ENCODE measurements at places on chromosomes 12 and 14.

GRCh38 chr14:37668646-37669045 is 73.2 kb downstream of the TTC6 start:
- no peak for DNase-seq

DNA sequence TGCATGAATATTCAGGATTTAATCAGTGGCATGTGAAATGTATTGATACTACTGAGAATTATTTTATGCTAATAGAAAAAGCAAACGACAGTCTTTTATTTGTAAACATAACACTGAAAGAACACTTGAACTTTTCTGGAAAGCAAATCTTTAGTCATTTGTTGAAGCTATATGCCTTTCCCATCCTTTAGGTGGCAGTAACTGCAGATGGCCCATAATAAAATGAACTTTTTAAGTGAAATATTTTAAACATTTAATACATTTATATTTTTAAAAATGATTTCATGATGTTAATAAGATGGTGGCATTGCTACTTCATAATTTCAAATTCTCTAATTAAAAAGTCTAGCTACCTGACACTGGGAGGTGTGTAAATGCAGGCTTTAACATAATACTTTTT is 13.9 kb upstream of the KRR1 start:
- DNase-seq: no peak

GRCh38 chr12:47781479-47782371 is 8.7 kb downstream of the SLC48A1 start:
- no peak for DNase-seq

GRCh38 chr12:9751204-9752144 is 9.2 kb downstream of the CD69 start:
- DNase-seq: peak; percentile 10

DNA sequence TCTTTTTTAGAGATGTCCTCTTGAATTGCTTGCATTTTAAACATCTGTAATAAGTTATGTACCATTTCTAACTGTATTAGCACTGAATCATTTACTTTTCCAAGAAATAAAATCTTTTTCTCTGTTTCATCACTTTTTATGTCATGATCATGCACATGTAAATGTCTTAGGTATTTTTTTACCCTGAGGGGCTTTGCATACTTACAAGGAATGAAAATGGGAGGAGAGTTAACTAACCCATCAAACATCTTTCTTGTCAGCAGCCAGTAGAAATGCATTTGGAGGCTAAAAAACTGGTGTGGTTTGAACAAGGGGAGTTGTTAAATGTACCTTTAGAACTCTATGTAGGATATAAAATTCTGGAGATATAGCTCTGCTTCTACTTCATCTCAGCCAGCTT is 1080.3 kb downstream of the GALC start:
- no peak for DNase-seq

GRCh38 chr12:7444076-7444475 is at the start of gene CD163L1:
TSS of gene CD163L1 (minus strand) at chr12:7444153. CDS start at chr12:7444127, 26 bp downstream.
- no peak for DNase-seq

- DNase-seq: no peak
Observed at GRCh38 chr12:129607301-129607700, 296.5 kb downstream of the TMEM132D start.

- no peak for DNase-seq
Observed at GRCh38 chr12:57628280-57629191, 4.5 kb downstream of the B4GALNT1 start.

- DNase-seq: no peak
Observed at GRCh38 chr14:95464103-95464502, 52.3 kb downstream of the SYNE3 start.

DNA sequence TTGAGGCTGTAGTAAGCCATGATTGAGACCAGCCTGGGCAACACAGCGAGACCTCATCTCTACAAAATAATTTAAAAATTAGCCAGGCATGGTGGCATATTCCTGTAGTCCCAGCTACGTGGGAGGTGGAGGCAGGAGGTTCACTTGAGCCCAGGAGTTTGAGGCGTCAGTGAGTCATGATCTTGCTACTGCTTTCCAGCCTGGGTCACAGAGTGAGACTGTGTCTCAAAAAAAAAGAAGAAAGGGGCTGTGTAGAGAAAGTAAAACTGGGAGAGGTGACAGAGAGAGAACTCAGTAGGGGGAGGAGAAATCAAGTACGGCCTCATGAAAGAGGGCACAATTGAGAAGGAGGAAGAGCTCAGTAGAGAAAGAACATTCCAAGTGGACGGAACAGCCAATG is 12.4 kb downstream of the TECPR2 start:
- DNase-seq: no peak

GRCh38 chr14:91090743-91091142 is 23.1 kb upstream of the DGLUCY start:
- DNase-seq: no peak

DNA sequence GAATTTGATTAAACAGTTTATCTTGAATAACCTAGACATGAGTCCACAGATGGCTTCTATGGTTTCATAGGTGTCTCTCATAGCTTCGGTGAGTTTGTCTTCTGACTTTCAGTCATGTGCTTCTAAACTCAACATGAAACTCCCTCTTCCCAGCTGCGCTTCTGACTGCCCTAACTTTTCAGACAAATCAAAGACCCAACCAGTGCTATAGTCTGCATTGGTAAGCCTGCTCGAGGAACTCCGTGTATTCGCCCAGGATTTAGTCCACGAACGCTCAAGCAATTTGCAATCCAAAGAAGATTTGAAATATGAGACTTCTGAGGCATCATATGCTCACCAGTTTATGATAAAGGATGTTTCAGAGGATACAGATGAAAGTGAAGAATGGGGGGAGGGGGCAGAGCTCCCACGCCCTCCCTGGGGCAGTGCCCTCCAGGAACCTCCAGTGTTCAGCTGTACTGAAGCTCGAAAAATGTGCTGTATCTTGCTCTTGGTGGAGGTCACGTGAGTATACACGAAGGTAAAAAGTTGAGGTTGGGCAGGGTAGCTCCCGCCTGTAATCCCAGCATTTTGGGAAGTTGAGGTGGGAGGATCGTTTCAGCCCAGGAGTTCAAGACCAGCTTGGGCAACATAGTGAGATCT is 5.2 kb upstream of the RILPL2 start:
- DNase-seq: no peak

GRCh38 chr12:7193674-7194073 is 4.2 kb downstream of the PEX5 start:
- DNase-seq: no peak

- no peak for DNase-seq
Observed at GRCh38 chr14:70744641-70745040, 64.7 kb downstream of the MAP3K9 start.

DNA sequence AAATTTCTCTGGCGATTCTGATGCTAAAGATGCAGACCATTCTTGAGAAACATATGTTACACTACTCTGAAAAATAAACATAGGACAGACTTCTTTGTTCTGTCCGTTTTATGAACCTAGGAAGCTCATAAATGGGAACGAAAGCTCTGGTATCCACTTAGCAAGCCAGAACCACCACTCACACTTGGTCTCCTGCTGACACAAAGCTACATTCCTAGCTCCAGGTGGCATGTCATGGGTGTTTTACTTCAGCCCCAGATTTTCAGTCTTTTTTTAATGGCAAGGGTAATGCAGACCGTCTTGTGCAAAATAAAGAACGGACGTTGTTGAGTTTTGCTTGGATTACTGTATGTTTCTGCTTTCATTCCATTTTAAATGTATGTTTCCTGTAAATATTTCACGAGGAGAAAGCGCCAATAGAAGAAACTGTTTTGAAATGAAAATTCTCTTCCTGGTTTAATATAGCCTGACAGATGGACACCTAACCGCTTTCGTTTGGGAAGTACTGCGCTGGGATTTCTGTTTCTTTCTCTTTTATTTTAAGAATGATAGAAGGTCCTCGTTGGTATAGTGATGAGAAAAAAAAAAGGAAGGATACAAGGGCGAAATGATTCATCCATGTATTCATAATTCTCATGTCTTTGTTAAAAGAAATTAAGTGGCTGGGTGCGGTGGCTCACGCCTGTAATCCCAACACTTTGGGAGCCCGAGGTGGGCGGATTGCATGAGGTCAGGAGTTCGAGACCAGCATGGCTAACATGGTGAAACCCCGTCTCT is 871 bp upstream of the COQ5 start:
- DNase-seq: peak; percentile 39

DNA sequence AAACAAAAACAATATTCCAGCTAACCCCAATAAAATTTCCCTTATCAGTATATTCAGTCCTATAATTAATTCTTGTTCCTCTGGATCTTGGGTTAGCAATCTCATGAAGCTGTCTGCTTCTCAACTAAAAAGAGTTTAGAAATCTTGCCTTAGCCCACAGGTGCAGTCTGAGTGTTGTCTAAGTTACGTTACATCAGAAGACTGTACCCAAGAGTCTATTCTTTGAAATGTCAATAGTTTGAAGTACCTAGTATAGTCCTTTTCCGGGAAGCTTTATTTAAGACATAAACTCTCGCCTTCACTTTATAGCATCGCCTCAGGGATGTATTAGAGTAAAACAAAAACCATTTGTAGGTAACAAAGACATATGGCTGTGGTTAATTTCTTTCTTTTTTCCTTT is 465.1 kb downstream of the FUT8 start:
- no peak for DNase-seq

- DNase-seq: no peak
Observed at GRCh38 chr14:81342850-81343580, 57.1 kb downstream of the STON2 start.

GRCh38 chr12:111628505-111629260 is 29.6 kb upstream of the ATXN2 start:
- no peak for DNase-seq

GRCh38 chr14:85572011-85572410 is 42.1 kb downstream of the FLRT2 start:
- DNase-seq: no peak

DNA sequence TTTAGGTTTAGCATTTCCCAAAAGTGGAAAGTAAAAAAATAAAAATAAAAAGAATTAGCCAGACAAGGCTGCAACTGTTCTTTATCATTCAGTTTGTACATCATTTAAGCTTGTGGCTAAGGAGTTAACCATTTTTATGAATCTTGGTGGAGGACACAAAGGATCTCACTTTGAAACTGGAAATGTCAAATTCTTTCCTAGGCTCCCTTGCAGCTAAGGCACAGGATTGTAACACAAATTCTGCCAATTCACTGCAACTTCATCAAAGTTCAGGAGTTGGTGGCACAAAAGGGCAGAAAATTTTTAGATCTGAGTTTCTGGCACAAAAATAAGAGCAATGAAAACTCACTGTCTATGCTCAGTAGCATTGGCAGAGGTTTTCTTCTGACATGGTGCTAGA is 211.2 kb upstream of the SYT10 start:
- DNase-seq: no peak

DNA sequence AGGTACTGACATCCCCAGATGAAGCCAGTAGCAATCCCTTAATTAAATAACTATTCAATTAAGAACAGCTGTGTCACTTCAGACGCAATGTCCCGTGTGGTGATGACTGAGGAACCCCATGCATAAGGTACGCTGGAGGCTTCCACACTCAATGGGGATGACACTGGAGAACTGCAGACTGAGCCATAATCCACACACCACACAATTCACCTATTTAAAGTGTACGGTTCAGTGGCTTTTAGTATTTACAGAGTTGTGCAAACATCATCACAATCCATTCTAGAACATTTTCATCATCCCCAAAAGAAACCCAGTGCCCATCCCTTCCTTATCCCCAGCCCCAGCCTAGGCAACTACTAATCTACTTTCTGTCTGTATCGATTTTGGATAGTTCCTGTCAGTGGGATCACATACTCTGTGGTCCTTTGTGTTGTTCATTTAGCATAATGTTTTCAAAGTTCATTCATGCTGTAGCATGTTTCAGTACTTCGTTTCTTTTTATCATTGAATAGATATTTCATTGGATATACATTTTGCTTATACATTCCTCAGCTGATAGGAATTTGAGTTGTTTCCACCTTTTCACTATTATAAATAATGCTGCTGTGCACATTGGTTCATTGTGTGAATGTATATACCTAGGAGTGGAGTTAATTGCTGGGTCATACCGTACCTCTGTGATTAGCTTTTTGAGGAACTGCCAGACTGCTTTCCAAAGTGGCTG is 61.1 kb downstream of the NINJ2 start:
- no peak for DNase-seq

GRCh38 chr12:67222302-67222701 is 46.9 kb upstream of the CAND1 start:
- DNase-seq: peak; percentile 74

DNA sequence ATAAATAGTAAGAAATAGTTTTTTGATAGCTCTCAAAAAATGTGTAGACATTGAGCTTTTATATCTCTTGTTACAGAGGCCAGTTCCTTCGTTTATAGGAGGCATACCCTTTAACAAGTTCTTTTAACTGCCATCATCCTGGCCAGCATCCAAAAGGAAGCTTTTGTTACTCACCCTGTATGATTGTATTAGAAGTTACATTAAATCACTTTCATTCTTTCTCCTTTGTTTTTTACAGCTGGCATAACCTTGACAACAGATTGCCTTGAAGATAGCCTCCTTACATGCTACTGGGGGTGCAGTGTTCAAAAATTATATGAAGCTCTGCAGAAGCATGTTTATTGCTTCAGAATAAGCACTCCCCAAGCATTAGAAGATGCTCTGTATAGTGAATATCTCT is 20.1 kb downstream of the CGRRF1 start:
- DNase-seq: no peak

- DNase-seq: no peak
Observed at GRCh38 chr12:125187148-125187745, 122.0 kb downstream of the AACS start.

DNA sequence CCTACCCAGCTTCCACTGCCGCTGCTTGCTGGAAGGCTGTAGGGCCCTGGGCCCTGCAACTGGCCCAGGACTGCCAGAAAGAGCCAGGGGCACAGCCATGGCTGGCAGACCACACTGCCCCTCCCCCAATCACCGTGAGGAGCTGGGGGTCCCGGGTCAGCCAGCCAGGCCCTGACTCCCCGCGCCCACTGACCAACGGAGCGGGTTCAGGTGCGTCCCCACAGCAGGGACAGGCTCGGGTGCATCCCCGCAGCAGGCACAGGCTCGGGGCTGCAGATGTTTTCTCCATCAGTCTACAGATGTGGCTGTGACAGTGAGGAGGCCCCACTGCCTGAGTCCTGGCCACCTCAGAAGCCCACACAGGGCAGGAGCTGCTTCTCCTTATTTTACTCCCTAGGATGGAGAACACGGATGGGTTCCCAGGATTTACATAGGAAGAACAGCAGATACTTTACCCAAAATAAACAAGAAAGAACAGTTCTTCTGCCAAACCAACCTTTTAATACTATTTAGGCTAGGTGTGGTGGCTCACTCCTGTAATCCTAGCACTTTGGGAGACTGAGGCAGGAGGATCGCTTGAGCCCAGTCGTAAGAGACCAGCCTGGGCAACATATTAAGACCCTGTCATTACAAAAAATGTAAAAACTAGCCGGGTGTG is 61.1 kb downstream of the TESC start:
- no peak for DNase-seq

All from NCI-H774 (cell line).